ENCODE measurements at places on chromosomes 3 and 15.
A peak's percentile ranks its signal among the peaks of the same experiment; 100 is the strongest.

- no peak for DNase-seq
These were observed 33.1 kb upstream of the SI start for GRCh38 chr3:165111401-165111800.

DNA sequence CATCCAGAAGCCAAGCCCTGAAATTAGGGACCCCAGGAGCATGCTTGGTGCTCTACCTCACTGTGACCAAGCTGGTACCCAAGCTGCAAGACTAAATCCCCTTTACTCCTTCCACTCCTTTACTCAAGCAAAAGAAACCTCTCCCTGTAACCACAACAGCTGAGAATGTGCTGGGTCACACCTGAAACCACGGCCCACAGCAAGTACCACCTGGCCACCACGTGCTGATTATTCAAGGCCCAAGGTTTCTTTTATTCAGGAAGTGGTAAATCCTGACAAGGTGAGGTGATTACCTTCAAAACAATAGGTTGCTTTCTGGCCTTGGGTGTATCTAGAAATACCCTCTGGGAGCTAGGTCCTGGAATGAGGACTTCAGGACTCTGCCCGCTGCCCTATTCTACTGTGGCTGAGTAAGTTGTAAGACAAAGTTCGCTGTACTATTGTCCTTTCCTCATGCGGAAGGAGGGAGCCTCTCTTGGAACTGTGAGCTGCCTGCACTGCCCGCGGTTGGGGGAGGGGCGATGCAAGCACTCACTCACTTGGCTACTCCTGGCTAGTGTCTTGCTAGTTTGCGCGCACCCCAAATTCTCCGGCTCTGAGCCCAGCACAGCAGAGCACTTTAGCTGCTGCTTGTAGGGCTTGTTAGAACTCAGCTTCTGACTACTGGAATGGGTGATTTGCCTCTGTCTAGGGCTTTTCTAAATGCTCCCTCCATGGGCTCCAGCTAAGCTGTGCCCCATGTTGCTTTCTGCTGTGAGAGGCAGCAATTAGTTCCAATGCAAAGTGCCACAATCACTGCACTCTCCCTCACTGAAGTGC, 487.1 kb upstream of the CNTN3 start:
- DNase-seq = no peak

GRCh38 chr3:153889905-153890334, 231.3 kb upstream of the ARHGEF26 start:
- no peak for DNase-seq

DNA sequence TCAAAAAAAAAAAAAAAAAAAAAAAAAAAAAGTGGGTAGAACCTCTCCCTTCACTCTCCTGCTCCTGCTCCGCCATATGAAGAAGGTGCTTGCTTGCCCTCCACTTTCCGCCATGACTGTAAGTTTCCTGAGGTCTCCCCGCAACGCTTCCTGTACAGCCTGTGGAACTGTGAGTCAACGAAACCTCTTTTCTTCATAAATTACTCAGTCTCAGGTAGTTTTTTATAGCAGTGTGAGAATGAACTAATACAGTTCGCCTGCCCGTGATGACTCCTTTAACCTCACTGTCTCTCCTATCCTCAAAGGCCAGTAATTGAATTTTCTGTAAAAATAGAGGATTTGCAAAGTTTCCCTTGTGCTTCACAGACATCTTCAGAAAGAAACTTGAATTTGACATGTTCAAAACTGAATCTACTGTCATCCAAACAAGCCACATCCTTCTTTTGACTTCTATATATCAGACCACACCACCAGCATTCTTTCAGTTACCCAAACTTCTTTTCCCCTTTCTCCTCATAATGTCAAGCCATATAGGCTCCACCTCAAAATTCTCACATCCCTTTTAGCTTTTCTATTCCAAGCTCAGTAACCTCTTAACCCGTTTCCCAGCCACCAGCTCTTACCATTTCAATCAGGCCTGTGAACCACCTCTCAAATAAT, 44.3 kb downstream of the P2RY1 start:
- DNase-seq = no peak

GRCh38 chr3:141839389-141839788, 37.1 kb upstream of the ATP1B3 start:
- no peak for DNase-seq

GRCh38 chr3:58697561-58697960, 31.0 kb upstream of the FAM3D start:
- no peak for DNase-seq

- DNase-seq = no peak
These were observed 11.2 kb downstream of the TMOD3 start for GRCh38 chr15:51840692-51841091.

DNA sequence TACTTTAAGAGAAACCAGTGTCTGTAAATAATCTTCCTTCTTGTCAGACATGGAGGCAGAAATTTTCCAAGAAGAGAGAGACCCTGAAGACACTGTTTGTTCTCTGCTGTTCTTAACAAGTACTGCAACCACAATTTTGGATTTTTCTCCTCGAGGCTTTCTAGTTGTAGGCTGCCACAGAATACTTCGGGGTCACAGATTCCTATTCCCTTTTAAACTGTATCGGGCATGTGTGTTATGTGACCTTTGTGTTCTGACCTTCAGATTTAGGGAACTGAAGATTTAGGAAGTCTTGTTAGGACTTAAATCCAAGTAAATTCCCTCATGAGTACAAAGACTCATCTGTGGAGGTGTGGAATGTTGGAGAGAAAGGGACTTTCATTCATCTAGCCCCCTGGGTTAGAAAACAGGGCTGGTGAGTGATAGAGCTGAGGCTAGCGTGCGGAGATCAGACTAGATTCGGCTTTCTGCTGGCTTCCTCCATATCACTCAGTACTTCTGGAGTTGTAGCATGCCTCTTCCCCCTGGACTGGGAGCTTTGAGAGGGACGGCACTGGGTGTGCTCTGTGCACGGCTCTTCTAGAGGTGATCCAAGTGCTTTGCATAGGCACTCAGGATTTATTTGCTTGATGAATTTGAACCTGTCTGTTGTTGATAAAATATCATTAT, 237.0 kb downstream of the LPP start:
- no peak for DNase-seq

GRCh38 chr15:66735909-66736305, 33.9 kb downstream of the SMAD6 start:
- DNase-seq = no peak

DNA sequence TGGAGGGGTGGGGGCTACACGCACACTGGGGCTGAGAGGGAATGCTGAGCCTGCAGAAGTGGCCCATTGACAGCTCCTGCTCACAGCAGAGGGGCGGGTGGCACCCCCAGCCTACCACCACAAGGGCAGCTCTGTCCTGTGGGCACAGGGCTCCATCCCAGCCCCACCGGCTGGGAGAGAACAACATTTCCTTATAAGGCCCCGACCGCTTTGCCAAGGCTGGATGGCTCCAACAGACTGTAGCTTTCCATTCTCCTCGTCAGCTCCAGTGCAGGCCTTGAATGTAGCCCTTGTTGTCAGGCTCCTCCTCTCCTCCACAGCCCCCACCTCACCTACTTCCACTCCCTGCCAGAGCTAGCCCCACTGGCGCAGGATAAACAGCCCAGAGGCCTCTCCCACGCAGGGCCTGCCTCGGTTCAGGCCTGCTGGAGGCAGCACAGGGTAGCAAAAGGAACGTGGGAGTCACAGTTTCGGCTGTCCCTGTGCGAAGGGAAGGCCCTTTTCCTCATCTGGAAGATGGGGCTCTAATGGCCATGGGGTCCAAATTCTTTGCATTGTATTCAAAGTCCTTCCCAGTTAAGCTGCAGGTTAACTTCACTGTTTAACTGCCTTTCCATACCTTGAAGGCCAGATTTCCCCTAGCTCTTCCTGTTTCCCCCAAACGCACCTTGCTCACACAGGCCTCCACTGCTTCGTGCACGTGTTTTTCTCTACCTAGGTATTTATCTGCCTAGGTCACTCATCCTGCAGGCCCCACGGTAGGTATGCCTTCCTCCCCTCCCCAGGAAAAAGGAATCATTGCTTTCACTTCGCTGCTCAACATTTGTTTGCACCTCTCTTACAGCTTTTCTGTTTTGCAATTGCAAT, 101.6 kb upstream of the LPP start:
- peak; percentile 82 for DNase-seq

- no peak for DNase-seq
These were observed 10.6 kb upstream of the GCSAM start for GRCh38 chr3:112143689-112144088.

- DNase-seq = no peak
These were observed 6.8 kb downstream of the ARL8B start for GRCh38 chr3:5128849-5129248.

DNA sequence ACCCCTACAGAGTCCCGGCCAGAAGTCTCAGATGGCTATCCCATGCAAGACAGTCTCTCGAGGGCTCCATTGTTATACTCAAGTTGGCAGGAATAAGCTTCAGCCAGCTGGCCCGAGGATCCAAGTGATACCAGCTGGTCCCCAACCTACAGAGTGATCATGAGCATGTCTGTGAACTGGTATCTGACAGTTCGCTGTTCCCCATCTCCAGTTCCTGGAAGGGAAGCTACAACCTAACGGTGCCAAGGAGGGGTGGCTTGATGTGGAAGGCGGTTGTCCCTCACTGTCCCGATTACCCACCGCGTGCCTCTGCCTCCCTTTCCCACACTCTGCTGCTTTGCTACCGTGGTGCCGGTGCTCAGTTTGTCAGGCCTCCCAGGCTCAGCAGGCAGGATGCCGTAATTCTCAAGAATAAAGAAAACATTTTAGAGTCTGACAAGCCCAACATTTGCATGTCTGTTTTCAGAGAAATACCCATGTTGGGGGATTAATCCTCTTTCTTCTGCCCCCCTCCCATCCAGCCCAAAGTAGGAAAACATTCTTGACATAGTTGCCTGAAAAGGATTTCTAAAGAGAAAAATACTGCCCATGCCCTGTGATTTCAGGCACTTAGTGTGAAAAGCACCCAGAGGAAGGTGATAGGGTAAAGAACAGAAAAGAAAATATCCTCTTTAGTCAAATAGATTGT, 49.4 kb upstream of the HES1 start:
- DNase-seq = no peak

GRCh38 chr3:7962301-7962700, 539.3 kb upstream of the LMCD1 start:
- DNase-seq = no peak

GRCh38 chr3:55471522-55472280, 15.4 kb downstream of the WNT5A start:
- no peak for DNase-seq

DNA sequence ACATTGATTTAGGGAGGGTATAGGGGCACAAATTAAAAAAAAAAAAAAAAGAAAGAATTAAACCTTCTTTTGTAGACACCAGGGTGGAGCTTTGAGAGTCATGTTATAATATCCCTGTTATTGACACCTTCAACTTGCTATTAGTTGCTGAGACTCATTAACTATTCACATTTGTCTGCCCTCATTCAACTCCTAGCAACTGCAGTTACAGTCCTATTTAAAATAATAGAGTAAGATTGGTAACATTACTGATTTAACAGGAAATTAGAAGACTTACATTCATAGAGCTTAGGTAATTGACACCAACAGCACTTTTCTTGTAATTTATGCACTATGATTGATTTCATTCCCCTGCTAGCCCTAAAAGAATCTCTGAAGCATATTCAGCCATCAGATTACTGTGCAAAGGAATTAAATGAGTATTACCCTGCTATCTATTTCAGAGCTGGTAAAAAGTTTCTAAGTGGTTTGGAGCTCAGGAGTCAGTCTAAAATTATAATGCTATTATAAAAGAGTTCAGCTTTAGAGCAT, 148.8 kb upstream of the TBL1XR1 start:
- no peak for DNase-seq

GRCh38 chr3:61141697-61142096, 109.6 kb downstream of the FHIT start:
- DNase-seq = no peak

DNA sequence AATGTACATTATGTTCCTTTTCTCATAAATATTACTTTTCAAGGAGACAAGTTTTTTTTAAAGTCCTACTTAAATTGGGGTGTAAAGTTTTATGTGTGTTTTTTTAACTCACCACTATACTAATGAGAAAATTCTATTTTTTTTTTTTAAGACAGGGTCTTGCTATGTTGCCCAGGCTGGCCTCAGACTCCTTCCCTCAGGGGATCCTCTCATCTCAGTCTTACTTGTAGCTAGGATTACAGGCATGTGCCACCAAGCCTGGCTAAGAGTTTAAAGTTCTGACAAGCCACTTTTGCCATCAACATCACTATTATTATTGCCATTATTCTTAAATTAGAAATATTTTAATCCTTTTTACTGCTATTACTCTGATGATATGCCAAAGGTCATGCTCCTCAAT, 7.7 kb downstream of the TSPAN3 start:
- no peak for DNase-seq

DNA sequence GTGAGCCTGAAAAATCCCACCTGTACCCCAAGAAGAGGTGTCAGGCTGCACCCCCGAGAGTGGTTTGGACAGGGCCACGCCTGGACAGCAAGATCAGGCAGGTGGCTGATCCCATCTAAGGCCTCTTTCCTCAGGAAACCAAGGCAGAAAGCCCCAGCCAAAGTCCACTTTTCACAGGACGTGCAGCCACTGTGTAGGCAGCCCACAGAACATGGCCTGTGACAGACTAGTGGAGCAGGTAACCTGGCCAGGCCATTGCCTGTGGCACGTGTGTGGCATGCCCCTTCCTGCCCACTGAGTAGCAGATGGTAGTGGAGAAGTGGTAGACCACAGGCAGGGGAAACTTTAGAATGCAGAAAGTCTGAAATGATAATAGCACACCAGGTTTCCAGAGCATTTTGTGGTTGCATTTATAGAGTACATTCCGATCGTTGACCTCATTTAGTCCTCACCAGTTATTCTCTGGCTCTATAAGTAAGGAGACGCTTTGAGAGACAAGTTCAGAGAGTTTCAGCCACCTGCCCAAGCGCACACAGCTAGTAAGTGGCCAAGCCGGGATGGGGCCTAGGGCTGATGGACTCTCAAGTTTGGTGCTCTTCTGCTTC, 68.7 kb downstream of the AAGAB start:
- no peak for DNase-seq

DNA sequence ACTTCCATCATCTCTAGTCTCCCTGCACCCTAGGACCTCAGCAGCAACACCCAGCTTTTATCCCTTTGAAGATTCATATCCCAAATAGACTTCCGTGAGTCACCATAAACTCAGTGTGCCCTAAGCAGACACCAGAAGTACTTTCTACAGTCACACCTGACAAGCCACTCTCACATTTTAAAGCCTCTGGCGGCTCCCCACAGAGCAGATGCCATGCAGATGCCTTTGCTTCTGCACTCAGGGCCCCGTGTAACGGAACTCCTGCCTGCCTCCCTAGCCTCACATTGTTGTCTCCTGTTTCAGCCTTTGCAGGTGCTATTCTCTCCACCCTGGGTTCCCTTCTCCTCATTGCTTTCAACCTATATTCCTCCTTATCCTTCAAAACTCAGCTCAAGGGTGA, 155.5 kb upstream of the SLC24A5 start:
- no peak for DNase-seq

- DNase-seq = no peak
These were observed 107.0 kb upstream of the GK5 start for GRCh38 chr3:142332390-142332789.

DNA sequence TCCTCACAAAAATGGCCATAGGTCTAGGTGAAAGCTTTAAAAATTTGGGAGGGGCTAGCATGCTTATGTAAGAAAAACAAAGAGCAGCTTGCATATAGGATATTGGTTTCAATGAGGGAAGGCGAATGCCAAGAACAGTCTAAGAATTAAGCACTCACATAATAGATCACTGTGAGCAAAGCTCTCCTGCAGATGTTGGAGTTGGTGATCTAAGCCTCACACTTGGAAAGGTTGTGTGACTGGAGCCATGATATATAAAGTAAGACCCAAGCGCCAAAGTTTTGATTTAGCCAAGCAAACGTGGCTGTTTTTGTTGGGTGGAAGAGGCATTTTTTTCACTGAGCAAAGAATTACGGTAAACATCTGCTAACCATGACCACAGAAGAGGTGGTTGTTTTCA, 237.5 kb downstream of the FOXP1 start:
- DNase-seq = no peak
